ENCODE measurements at places on chromosomes 1 and 21. TPM values are rescaled to one million over a fixed set of nuclear protein-coding genes. Genes with fewer than 3 reads are reported as not detected.

HENMT1 gene
- polyA plus RNA-seq, result 12.0 TPM

LIPI gene
- polyA plus RNA-seq, result not detected

DNA sequence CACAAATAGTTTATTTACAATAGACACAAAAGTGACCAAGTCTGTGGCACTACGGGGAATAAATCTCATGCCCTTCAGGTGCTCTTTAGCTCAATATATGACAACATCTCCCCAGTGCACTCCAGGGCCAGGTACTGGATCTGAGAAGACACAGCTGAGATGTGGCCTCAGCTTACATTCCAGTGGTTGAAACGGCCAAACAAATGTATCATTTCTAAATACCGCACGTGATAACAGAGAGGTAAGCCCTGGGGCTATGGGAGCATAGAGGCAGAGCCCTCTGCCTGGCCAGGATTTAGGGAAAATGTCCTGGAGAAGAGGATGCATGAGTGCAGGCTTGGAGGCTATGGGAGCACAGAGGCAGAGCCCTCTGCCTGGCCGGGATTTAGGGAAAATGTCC is 630.5 kb downstream of the SMYD3 start:
- no peak overlapping the region for H3K27ac ChIP-seq
- H3K4me3 ChIP-seq, result no peak overlapping the region
- no peaks in the 10 kb centered on the region for H3K36me3 ChIP-seq

DNA sequence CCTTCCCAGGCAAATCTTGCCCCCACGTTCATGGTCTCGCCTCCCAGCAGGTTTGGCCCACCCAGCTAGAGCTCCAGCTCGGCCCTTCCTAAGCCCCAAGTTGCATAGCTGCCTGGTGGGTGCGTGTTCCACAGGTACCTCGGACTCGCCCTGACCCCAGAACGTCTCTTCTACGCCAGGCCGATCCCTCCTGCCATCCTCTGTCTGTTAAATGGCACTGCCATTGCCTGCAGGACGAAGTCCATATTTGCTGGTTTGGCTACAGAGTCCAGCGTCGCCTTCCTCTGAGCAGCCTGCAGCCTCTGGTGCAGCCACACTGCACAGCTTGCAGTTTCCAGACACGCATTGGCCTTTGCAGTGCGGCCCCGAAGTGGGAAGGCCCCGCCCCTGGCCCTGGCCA is 228.1 kb downstream of the SDCCAG8 start:
- no peaks in the 10 kb centered on the region for H3K36me3 ChIP-seq
- DNase-seq, result no peak
- no peak overlapping the region for H3K27ac ChIP-seq

Measured in sigmoid colon (tissue), 7 donors.